GM12878 (cell line): ENCODE measurements at places on chromosomes 6 and 20. TPM values are rescaled to one million over a fixed set of nuclear protein-coding genes. Genes with fewer than 3 reads are reported as not detected.

Gene VARS1
- total RNA-seq, result 232 and 243 TPM in 2 replicates

Gene HMGN3
- 115 and 118 TPM in 2 replicates for total RNA-seq

Gene PAK5
- not detected in 2 replicates for total RNA-seq

Gene SHLD1
- total RNA-seq, result 18.1 and 19.2 TPM in 2 replicates

DNA sequence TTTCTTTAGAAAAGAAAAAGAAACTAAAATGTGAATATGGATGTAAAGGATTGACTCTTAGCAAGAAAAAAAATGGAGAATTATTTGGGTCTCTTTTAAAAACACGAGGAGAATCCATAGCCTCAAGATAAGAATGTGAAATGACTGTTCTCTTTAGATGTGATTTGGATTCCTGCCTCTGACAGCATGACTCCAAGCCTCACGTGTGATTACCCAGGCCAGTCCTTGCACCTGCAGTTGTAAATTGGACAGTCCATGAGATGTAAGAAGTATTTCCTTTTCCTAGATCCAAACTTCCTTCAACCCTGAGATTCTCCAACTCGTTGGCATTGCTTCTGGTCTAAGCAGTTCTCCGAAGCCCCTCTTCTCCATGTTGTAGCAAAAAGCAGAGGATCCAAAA lies 31.9 kb downstream of the SLC2A12 start:
- DNase-seq, result no peak

DNA sequence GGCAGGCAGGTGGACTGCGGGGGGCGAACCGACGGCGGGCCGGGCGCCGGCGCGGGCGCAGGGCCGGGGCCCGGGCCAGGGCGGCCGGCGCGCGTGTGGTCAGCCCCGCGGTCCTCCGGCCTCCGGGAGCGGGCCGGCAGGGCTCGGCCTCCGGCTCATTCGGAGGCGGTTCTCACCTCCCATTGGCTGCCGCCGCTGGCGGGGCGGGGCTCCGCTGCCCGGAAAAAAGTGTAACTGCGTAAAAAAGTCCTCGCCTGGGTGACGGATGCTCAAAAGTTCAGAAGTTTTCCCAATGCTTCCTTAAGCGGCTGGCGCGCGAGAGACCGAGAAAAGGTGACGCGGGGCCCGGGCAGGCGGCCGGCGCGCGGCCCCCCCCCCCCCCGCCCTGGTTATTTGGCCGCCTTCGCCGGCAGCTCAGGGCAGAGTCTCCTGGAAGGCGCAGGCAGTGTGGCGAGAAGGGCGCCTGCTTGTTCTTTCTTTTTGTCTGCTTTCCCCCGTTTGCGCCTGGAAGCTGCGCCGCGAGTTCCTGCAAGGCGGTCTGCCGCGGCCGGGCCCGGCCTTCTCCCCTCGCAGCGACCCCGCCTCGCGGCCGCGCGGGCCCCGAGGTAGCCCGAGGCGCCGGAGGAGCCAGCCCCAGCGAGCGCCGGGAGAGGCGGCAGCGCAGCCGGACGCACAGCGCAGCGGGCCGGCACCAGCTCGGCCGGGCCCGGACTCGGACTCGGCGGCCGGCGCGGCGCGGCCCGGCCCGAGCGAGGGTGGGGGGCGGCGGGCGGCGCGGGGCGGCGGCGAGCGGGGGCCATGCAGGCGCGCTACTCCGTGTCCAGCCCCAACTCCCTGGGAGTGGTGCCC lies at the start of gene FOXC1:
Gene FOXC1, plus strand, starts transcription at position 268 of the 849 bp plus-strand sequence. Its CDS starts 531 bp downstream, at position 799.
- DNase-seq, result no peak

- no peak for DNase-seq
These were observed 6.7 kb upstream of the FAM110A start for GRCh38 chr20:826695-827323.

GRCh38 chr6:129890164-129890563 lies 29.0 kb upstream of the TMEM244 start:
- DNase-seq, result no peak

GRCh38 chr20:4305091-4305490 lies 289.7 kb upstream of the RNF24 start:
- no peak for DNase-seq

GRCh38 chr6:45209762-45210161 lies 118.4 kb upstream of the RUNX2 start:
- no peak for DNase-seq

DNA sequence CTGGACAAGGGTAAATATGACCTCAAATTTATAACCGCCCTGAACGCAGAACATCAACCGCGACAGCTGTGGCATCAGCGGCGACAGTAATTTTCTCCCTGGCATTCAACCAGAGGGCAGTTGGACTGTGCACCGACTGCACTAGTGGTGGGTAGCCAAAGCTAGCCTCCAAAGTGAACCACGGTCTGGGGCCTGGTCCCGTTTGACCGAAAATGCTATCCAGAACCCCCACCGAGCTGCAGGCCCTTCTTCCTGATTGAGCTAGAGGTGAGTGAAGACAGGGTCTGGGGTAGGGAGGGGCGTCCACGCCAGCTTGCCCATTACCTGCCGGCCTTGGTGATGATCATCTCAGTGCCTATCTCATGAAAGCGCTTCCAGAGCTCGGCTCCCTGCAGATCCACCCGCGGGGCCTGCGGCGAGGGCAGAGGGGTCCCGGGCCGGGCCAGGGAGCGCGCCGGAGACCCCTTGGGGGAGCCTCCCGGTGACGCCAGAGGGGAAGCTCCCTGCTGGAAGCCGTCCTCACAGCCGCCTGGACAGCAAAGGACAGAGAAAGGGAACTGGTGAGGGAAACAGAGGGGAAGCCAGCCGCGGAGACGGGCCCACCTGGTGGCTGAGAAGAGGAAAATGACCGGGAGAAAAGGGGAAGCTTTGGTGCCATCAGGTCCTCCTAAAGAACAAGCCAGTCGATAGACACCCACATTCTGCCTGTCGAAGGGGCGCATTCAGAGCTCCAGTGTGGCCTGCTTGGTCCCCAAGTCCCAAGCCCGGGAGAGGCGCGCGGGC lies 2.0 kb downstream of the TBX18 start:
- no peak for DNase-seq

GRCh38 chr6:143529095-143529494 lies 17.6 kb upstream of the FUCA2 start:
- no peak for DNase-seq

GRCh38 chr6:125947615-125948014 lies 9.0 kb upstream of the HINT3 start:
- no peak for DNase-seq
